ENCODE measurements at places on chromosomes 1 and 21.

GRCh38 chr21:34779860-34780259, 111.1 kb downstream of the CLIC6 start:
- no peak for DNase-seq

GRCh38 chr1:197210426-197210825, 57.6 kb upstream of the CRB1 start:
- no peak for DNase-seq

GRCh38 chr1:8120693-8121260, 94.7 kb upstream of the ERRFI1 start:
- DNase-seq, result no peak

GRCh38 chr1:207428783-207429182, 25.3 kb upstream of the CR2 start:
- DNase-seq, result no peak

DNA sequence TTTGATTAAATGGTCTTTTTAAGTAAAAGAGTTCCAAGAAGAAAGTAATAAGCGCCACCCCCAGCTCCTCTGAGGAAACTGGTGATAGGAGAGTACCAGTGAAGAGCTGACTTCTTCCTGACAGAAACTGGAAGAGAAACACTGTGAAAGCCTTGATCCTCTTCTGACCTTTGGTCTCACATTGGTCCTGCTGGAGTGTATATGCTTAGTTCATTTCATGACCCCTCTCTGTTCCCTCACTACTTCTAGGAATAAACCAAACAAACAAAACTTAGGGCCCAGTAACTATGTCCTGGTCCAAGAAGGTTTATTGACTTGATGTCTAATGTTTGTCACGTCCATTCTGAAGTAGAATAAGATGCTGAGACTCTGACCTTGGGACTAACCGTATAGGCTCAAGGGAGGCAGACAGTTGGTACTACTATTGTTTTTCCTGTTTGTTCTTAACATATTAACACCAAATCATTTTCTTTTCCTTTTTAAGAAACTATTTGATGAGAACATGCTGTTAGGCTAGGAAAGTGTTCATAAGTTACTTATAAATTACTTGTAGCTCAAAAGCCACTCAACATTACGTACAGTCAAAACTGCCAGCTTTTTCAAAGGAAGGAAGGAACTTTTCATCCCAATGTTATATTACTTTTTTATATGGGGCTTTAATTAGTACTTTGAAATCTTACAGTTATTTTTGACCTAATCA, 57.9 kb downstream of the MIER1 start:
- peak; percentile 8 for DNase-seq

GRCh38 chr21:42986125-42986783, 11.9 kb downstream of the PKNOX1 start:
- no peak for DNase-seq

GRCh38 chr1:48740621-48741020, 36.1 kb downstream of the BEND5 start:
- DNase-seq, result no peak

DNA sequence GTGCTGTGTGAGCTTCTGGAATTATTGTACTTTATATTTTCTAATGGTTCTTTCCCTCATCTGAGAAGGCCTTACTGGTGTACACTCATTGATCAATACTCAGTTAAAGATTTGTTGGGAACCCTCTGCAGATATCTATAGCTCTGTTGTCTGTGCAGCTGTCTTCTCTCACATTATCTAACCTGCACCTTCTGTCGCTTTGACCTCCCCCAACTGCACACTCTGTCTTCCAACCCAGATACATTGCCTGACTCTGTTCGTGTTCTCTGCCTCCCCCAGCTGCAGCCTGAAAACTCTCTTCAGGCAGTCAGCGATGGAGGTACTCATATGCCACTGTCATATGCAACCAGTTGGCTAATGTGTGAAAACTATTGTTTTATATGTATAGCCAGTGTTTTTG, 334.3 kb downstream of the NCAM2 start:
- DNase-seq, result no peak

DNA sequence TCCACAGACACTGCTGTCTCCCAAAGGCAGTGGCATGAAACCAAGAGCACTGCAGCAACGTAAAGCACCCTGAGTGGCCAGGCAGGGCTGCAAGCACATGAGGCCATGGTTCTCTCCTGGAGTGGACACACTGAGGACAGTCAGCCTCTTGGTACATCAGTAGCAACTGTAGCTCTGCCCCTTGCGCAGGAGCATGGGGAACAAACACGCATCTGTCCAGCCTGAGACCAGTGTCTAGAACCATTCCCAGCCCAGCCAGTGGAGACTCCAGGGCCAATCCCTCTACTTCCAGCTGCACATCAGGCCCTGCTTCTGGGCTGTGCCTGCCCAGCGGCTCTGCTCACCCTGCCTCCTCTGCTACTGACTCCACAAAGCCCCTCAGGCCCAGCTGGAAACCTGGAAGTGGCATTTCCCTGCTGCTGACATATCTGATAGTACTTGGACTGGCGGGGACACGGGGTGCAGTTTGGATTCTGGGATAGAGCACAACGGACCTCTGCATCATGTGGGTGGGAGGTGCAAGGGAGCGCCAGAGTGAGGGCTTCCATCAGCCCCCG, 49.0 kb downstream of the TOR1AIP2 start:
- no peak for DNase-seq

DNA sequence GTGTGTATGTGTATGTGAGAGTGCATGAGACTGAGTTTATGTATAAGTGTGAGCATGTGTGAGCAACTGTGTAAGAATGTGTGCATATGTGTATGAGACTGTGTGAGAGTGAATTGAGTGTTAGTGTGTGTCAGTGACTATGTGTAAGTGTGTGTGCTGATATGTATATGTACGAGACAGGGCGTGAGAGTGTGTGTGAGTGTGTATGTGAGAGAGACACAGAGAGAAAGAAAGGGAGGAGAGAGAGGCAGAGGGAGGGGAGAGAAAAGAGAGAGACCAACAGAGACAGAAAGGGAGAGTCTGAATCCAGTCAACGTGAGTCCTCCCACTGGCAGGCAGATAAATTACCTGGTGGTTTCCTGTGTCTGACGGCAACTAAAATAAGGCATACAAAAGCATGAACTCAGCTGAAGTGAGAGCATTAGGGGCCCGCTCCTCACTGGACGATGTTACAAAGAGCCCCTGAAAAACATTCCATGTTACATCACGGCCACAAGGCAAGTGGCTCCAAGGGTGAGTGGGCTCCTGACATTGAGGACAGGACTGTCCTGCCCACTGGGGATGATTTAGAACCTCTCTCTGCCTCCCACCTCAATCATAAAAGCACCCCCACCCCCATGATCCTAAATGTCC, 66.6 kb upstream of the TIAM1 start:
- DNase-seq, result no peak

DNA sequence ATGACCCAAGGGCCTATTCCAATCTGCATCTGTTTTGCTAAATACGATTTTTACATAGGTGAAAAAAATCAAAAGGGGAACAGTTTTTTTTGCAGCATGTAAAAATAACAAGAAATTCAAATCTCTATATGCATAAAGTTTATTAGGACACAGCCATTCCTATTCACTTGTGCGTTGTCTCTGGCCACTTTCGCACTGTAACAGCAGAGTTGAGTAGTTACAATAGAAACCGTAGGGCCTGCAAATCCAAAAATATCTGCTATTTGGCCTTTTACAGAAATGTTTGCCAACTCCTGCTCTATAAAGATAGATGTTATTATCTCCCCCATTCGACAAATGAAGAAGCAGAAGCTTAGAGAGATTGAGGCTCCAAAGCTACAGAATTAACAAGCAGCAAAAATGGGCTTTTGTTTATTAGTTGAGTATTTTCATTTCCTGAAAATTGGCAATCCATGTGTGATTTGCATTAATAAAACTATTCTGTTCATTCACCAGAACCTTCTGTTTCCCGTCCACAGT, 5.5 kb downstream of the DYNLT5 start:
- DNase-seq, result no peak

DNA sequence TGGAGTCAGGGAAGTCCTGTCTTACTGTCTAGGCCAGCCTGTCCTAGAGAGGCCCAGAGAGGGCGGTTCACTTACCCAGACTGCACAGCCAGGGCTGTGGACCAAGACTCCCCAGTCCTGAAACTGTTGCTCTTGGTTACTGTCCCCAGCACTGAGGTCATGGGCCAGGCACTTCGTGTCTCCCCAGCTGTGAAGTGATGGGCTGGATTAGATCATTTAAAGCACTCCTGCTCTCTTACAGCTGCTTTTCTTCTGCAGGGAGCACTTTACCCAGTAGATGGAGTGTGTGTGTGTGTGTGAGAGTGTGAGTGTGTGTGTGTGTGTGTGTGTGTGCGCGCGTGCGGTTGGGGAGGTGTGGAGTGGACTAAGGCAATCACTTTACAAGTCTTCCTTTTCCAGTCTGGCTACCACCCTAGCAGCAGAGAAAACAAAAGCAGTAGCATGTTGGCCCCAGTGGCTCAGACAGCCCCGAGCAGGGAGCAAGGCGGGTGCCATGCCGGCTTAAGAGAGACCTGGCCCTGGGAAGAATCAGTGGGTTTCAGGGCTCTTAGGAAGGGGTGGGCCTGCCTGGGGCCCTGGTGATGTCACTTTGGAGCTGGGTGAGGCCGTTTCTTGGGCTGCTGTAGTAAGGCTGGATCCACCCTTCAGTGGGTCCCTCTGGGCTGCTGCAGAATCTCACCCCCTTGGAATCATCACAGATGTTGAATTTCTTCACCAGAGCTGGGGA, 2.4 kb downstream of the SPSB1 start:
- DNase-seq, result peak; percentile 39
